Dermis blood vessel endothelial cell (primary cell): ENCODE measurements at places on chromosomes 7 and 10. TPM values are rescaled to one million over a fixed set of nuclear protein-coding genes. Genes with fewer than 3 reads are reported as not detected.

Gene IFIT1
- total RNA-seq, result 2.2 and 2.6 TPM in 2 replicates

Gene IFIT1B
- not detected in 2 replicates for total RNA-seq

GRCh38 chr7:129664029-129665012 lies 52.8 kb downstream of the NRF1 start:
- DNase-seq, result peak; percentile 79

DNA sequence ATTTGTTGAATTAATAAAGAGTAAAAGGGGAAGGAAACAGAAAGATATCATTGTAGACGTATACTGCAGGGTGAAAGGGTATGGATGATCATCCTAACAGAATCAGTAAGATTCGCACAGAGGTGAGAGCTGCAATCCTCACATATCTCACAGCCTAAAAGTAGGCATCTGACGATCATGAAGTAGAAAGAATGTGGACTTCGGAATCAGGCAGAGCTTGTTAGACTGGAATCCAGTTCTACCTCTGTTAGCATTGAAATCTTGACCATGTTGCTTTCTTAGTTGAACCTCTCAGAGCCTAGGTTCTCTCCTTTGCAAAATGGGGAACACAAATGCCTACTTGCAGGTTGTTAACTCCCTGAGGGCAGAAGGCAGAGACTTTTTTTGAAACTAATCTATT lies 320.0 kb upstream of the C7orf33 start:
- DNase-seq, result no peak

- no peak for DNase-seq
Measured at GRCh38 chr7:67918158-67918557, 921.5 kb downstream of the TYW1 start.

Gene LRRC17
- total RNA-seq, result 1.2 and 2.0 TPM in 2 replicates

GRCh38 chr10:86439544-86439943 lies 72.9 kb upstream of the GRID1 start:
- peak; percentile 32 for DNase-seq

GRCh38 chr7:44065431-44066110 lies at the start of gene PGAM2:
Gene PGAM2, minus strand, starts transcription at chr7:44065567. Its CDS starts 38 bp downstream, at chr7:44065529.
- DNase-seq, result no peak

- DNase-seq, result no peak
Measured at GRCh38 chr7:36497775-36498174, 108.1 kb downstream of the ANLN start.

- DNase-seq, result no peak
Measured at GRCh38 chr7:8111282-8111960, 142.8 kb downstream of the GLCCI1 start.

- DNase-seq, result no peak
Measured at GRCh38 chr7:16021851-16022250, 335.4 kb upstream of the MEOX2 start.

GRCh38 chr10:70115948-70116682 lies 16.5 kb downstream of the AIFM2 start:
- peak; percentile 64 for DNase-seq

DNA sequence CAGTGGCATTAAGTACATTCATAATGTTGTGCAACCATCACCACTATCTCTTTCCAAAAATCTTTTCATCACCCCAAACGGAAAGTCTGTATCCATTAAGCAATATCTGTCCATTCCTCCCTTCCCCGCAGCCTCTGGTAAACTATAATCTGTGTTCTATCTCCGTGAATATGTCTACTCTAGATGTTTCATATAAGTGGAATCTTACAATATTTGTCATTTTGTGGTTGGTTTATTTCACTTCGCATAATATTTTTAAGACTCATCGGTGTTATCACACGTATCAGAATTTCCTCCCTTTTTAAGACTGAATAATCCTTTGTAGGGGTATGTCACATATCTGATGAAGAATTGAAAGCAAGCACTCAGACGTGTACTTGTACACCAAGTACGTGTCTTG lies 86.0 kb upstream of the FGFR2 start:
- DNase-seq, result no peak

- no peak for DNase-seq
Measured at GRCh38 chr10:12969951-12970350, 31.6 kb downstream of the CCDC3 start.

- DNase-seq, result no peak
Measured at GRCh38 chr7:41051535-41051934, 651.4 kb downstream of the INHBA start.

DNA sequence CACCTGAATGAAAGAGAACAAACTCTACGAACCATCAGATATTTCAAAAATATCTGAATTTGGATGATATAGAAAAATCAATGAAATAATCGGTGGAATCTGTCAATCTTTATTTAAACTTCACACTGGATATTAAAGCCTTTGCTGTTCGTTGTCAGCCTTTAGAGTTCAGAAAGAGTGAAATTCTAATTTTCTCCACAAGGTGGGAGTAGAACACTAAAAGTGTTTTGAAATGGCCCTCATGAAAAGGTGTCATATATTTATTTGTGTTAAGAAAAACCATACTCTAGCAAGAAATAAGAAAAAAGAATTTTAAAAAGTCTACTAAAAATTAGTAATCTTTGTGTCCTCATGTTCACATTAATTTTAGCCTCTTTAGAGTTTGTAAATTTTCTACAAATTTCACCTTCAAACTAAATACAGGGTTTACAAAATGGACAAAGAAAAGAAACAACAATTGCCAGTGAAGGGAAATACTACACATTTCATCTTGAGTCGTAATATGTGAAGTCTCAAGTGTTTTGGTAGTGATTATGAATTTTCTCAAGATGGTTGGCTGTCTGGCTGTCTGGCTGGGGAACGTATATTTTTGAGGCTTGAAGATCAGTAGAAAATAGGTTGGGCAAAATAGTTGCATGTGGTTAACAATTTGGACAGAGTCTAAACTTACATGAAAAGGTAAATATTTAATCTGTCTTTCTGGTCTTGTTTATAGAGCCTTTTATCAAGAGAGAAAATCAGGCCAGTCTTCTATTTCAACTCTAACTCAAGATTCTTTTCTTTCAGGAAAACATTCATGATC lies 43.7 kb downstream of the DNAJB9 start:
- peak; percentile 69 for DNase-seq

DNA sequence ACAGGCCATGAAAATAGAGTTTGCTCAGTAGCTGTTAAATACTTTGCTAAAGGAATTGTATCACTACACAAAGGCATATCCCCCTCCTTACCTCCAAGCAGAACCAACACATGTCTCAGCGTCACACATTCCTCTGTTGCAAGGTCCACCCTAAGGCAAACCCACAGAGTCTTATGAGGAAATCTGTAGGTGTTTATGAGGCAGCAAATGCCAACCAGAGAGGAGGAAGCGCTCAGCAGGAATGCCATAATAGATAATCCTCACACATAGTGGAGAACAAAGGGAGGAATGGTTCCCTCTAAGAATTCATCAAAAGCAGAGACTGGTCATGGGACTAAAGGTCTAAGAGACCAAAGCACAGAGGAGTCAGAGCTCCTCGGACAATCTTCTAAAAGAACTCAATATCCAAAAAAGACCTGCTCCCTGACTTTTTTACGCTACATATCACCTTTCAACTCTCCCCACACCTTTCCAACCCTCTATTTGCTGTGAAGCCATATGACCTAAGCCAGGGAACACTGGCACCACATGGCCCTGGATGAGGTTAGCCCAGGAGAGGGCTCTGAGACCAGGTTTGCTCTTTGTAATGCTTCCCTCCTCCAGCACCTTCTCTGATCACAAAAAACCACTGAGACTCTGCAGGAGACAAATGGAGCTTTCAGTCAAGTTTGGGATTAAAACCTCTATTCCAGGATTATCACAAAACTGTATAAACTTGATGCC lies 7.3 kb downstream of the SLC25A13 start:
- DNase-seq, result no peak

Gene TBX20
- not detected in 2 replicates for total RNA-seq

DNA sequence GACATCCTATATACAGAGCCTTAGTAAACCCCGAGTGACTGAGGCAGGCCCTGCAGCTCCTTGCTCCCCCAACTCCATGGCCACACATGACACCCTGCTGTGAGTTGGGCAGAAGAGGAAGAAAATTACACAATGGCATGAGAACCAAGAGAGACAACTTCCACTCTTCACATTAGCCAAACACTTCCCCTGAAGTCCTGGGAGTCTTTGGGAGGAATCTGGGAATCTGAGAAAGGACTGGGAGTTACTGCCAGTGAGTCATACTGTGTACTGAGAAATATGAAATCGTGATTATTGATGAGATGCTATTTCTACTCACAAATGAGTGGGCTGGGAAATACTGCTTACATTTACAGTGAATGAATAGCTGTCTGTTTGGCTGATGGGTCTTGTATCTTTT lies 116.6 kb downstream of the SPAG6 start:
- DNase-seq, result no peak

Gene HOXA7
- total RNA-seq, result 1.4 and 2.9 TPM in 2 replicates

DNA sequence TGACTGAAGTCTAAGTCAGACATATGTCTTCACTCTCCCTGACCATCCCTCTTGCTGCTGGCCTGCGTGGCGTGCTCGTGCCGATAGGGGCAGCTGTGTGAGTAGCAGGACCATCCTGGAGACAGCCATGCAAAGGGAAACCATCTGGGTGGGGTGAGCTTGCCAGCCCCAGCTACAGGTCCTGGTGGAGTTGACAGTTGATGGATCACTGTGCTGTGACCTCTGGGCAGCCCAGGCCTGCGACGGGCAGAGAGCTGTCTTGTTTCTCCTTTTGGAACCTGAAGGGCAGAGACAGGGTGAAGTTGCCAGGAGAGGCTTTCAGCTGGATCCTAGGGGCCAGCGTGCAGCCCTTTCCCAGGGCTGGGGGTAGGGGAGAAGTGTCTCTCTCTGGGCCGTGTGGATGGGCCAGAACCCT lies 44.7 kb downstream of the GRK5 start:
- DNase-seq, result no peak

GRCh38 chr7:51731075-51731474 lies 414.5 kb upstream of the COBL start:
- DNase-seq, result no peak
